ENCODE measurements at places on chromosomes 16 and 17.

- no peak for DNase-seq
Measured at GRCh38 chr16:52496051-52496876, 50.7 kb downstream of the TOX3 start.

DNA sequence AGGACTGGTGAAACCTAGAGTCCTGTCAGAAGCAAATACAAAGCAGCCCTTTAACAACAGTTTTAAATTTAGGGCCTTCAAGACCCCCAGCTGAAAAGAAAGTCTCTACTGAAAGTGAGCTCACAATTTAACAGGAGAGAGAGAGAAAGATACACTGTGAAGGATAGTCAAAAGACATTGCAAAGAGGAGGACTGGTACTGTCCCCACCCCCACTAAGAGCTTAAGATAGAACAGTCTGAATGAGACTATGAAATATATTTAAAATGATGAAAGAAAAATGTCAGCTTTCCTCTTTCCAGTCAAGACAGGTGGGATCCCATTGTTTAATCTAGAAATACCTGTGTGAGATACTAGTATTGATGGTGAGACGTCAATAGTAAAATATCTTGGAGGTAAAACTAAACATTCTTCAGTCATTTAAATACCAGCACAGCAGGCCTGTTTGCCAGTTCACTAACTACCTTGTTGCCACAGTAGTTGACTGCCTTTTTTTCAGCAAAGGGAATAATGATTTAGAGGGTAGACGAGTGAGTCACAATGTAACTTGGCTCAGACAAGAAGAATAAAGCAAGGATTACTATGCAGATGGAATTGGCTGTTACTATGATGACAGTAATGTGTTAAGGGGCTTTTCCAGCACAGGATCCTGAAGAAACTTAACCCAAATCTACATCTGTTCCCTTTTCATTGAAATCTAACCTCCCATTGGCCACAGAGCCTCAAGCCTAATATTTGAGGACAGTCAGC lies 47.2 kb upstream of the RASL10B start:
- DNase-seq = no peak

GRCh38 chr16:10571354-10571753 lies 9.0 kb downstream of the EMP2 start:
- no peak for DNase-seq

DNA sequence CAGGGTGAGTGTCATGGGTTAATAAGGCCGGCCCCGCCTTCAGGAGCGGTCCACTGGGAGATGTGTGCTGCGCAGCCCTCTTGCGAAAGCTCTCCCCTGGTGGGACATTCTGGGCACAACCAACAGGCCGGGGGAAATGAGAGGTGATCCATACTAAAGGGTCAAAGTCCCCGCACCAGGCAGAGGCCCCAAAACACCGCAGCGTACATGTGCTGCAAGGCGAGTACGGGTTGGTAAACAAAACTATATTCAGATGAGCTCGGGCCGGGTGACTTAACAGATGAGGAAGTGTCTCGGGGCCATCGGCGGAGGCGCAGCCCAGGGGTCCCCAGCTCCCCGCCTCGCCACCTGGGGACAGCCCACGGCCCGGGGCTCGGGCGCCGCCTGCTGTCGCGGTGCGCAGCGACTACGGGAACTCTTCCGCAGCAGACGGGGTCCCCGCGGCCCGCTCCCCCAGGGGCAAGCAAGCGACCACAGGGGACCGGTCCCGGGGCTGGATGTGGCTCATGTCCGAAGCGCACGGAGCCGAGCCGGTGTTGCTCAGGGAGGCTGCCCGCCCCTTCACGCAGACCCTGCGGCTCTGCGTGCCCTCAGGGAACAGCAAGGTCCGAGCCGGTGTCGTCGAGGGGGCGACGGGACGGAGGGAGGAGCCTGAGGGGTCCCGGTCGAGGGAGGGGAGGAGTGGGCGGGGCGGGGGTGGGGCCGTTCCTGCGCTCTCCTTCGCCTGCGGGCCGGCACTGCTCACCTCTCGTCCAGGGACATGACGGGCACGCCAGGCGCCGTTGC lies at the start of gene RAB37:
RAB37 (plus strand) TSS at position 744 of the 786 bp plus-strand sequence; CDS start at position 761, 17 bp downstream.
- no peak for DNase-seq

DNA sequence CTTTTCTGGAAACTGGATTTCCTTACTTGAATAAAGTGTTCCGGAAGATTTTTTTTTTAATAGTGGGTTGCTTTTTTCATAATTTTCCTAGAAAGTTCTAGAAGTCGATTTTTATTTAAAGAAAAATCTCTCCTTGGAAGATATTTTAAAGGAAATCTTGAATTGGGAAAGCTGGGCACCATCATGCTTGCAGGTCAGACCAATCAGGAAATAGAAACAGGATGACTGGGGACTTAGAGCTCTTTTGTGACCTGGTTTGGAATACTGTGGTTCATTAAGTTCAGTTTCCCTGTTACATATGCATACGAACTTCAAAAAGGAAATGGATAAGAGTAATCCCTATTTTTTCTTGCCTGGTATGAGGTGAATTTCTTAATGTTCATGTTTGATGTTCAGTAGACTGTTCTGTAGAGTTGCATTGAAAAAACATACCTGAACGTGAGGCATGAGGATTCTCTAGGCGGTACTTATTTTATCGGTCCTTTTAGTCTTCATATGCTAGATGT lies 1.2 kb downstream of the NFATC3 start:
- no peak for DNase-seq

GRCh38 chr17:48994549-48995303 lies 2.5 kb upstream of the IGF2BP1 start:
- DNase-seq = no peak

- DNase-seq = peak; percentile 44
Measured at GRCh38 chr16:2512735-2513404, 882 bp upstream of the ATP6V0C start.

GRCh38 chr17:61537264-61537771 lies 53.7 kb downstream of the NACA2 start:
- DNase-seq = no peak

DNA sequence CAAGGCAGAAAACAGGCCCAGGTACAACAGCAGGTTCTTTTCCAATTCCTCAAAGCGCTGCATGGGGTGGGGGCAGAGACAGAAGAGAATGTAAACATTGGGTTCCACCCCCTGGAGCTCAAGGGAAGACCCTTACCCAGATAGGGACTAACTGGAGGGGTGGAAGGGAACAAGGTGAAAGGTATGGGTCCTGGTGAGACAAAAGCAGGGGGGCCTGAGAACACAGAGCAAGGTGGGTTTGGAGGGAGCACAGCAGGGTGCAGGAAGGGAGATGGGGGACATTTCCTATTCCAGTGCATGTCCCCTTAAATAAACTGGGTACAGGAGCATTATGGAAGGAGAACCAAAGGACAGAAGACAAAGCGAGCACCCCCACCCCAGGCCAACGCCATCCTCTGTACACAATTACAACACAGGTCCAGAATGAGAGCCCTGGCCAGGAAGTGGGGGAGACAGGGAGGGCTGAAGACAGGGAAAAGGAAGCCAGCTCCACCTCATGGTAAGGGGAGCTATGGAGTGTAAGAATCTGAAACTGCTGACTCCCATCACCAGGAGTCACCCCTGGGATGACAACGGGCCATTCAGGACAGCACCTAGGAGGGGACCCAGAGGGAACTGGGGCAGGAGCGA lies 2.1 kb upstream of the CD2BP2 start:
- DNase-seq = no peak

- peak; percentile 86 for DNase-seq
Measured at GRCh38 chr17:2390199-2390836, 10.5 kb downstream of the MNT start.

- no peak for DNase-seq
Measured at GRCh38 chr16:84082835-84083569, 33.7 kb downstream of the MBTPS1 start.

DNA sequence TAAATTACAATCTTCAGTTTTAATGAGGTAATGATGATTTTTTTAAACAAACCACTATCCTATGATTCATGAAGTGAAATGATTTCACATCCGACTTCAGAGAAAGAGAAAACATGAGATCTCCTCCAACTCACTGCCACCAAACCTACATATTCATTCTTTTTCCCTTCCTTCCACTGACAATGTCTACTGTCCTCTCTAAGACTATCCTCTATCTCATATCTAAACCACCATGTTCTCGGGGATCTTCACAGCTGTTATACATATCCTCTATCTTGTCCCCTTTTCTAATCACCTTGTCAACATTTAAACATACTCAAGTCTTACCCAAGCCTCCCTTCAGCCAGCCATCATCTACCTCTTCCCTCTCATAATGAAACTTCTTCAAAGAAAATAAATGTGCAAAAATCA lies 53.5 kb downstream of the SMURF2 start:
- DNase-seq = no peak

DNA sequence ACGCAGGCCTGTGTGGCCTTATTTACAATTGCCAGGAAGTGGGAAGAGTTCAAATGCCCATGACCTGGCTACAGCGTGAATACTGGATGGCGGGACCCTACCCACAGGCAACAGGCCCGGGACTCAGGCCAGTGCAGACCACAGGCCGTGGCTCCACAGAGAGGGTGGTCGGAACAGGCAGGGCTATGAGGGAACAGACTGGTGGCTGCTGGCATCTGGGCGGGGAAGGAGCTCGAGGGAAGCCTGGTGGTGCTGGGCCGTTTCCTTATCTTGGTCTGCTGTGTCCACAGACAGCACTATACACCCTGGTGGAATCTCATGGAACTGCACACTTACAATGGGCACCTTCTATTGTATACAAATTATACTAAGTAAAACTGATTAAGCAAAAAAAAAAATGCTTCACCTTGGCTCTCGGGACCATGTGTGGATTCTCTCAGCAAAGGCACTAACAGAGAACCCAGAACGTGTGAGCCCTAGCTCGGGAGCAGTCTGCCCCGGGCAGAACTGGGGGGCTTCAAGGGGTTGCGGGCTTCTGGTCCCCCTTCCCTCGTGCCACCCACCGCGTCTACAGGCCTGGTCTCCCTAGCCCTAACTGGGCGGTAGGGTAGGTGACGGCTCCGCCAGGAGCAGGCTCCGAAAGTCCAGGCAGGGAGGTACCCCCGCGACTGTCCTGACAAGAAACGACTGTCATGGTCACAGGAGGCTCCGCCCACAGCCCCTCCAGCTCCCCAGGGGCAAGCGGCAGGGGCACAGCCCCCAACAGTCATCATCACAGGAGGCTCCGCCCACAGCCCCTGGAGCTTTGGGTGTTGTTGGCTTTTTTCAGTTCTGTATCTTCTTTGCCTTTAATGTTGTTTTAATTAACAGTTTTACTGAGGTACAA lies 21.8 kb downstream of the CEP131 start:
- DNase-seq = no peak

- no peak for DNase-seq
Measured at GRCh38 chr16:77068402-77068801, 122.6 kb upstream of the MON1B start.

GRCh38 chr17:44386182-44386525 lies 3.3 kb downstream of the ITGA2B start:
- DNase-seq = no peak

DNA sequence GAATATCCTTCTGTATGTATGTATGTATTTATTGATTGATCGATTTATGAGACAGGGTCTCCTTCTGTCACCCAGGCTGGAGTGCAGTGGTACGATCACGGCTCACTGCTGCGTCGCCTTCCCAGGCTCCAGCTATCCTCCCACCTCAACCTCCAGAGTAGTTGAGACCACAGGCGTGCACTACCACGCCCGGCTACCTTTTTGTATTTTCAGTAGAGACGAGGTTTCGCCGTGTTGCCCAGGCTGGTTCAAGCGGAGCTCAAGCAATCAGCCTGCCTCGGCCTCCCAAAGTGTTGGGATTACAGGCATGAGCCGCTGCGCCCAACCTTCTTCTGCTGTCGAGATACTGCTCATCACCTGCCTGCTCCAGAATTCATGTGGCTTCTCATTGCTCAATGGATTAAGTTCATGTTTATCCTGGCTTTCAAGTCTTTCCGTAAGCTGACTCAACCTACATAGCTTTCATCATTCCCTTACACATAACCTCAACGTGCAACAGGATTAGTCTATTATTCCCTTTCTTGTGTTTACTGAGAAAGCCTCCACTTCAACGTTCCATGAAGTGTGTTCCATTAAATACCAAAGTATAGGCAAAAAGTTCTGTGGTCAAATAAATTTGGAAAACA lies 13.6 kb downstream of the TAC4 start:
- no peak for DNase-seq

GRCh38 chr17:2023692-2024571 lies 1.2 kb downstream of the RTN4RL1 start:
- DNase-seq = peak; percentile 58
